Osteoblast (primary cell): ENCODE measurements at places on chromosomes 5 and 9.

DNA sequence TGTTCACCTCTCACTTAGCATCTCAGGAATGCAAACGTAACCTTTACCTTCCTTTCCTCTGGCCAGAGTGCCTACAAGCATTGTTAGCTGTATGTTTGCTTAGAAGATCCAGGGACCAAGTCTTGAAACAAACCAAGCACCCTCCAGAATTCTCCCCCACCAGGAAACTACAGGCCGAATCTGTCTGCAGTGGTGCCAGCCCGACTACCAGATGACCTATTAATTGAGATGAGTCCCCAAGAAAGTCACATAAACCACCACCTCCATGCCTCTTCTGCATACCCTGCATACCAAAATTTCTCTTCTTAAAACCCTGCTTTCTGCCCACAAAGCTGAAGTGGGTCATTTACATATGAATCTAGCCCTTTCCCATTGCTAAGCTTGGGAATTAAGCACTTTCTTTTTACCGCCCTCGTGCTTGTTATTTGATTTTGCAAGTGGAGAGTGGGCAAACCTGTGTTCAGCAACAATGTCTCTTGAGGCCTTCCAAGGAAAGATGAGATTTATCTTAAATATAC lies 1239.1 kb downstream of the CDH12 start:
- no peak for DNase-seq

DNA sequence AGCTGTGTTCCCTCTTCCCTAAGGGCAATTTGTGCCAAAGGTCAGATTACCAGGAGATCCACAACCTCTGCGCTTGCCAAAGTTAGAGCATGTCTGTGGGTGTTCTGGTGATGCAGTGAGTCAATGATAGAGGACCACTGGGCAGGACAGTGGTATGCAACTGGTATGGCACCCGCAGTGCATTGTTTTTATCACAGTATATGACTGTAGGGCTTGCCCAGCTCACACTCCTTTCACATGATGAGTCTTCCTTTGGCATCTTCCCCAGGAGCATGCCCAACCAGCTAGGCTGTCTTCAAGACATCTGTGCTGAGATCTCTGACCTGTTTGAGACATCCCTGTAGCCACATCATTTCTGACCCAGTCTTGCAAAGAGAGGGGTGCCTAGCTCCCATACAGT lies 1650.0 kb upstream of the CDH6 start:
- DNase-seq = no peak

DNA sequence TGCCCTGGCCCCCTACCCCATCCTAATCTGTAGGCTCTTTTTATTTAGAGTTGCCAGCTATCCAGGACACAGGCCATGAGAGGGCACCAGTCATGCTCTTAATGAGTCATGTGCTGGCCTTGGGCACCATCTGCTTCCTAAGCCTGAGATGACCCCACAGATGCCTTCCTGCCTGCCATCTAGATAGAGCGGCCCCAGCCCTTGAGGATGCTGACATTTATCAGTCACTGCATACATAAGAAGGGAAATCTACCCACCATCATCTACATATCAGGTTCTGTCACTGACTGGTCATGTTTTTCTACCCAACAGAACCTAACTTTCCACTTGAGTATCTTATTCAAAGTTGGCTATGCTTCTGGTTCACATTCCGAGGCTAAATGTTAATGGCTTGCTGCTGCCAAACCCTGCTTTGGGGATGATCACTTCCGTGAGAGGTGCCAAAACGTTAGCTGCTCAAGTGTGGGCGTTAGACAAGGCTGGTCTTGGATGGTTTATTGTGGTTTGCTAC lies 49.9 kb upstream of the TTC23L start:
- peak; percentile 90 for DNase-seq

DNA sequence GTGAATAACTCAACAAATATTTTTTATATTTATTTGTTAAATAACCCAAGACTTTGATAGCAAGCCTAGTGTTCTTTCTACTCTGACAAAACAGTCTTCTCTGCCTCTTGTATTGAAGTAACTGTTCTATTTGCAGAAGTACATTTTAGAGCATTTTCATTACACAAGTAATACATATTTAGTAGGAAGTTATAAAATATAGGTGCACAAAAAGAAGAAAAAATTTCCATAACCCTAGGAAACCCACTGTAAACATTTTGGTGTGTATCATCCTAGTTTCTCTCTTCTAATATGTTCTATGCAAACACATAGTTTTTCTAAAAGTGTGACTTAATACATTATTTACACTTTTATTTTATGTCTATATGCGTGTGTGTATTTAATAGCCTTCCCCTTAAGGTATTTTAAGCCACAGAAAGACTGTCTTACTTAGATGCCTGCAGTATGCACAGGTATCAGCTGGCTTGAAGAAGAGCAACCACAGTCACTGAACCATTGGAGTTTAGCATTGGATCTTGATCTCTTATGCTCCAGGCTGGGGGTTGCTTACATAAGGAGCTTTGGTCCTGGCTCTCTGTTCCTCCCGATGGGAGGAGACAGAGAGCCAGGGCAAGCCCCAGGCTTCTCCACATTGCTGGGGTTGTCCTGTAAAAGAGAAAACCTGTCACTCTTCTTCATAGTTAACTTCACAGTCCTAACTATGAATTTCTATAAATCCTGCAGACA lies 3.8 kb downstream of the SELENOP start:
- DNase-seq = no peak

DNA sequence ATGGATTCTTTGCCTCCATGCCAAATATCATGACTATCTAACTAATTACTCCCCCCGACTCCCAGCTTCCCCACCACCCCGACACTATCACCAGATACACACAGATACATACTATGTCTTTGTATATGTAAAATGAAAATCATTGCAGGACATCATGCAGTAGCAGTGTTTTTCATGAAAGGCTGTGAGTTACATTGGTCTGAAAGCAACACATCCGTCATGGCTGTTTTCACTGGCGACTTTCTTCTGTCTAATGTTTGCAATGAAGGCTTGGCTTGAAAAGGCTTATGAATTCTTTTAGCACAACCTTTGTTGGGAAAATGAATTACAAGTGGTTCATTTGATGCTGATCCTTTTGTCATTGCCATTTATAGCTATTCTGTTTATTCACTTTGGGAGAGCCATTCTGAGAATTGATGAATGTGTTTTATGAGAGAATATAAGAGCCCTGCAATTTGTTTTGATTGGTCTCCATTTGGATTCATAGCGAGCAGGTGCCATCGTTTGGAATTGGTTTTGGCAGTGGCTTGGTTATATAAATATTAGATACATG lies 103.4 kb downstream of the PIP5K1B start:
- DNase-seq = no peak

DNA sequence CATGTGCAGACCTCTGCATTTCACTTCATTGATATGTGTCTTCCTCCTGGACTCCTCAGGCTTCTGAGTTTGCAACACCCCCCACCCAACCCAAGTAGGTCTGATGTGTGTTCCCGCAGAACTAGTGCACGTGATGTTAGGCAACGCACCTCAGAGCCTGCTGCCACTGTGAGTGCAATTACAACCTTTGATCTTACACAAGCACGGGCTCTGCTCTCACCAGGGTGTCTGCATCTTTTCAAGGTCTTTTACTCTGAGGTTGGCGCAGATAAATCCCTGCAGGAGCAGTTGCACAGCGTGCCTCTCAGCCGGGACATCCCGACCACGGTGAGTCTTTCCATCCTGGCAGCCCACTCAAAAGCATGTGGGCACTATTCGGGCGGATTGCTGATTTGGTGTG lies 80.1 kb downstream of the EGFLAM start:
- DNase-seq = no peak

DNA sequence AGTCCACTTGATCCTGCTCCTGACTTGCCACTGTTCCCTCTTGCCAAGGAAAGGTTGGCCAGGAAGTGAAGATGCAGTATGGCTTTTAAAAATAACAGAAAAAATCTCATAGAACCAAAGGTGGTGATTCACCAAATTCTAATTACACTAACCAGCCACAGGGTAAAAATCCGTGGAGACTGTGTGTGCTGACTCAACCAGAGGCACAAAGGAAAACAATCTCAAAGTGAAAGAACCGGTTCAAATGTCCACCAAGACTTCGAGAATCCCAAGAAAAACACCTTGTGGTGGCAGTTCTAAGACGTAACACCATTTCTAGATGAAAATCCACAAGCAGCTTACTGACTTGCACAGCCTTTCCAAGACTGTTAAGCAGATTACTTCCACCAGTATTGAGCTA lies 279.1 kb downstream of the TLE1 start:
- peak; percentile 37 for DNase-seq

- DNase-seq = no peak
Observed at GRCh38 chr9:116323012-116323411, 169.4 kb downstream of the PAPPA start.

DNA sequence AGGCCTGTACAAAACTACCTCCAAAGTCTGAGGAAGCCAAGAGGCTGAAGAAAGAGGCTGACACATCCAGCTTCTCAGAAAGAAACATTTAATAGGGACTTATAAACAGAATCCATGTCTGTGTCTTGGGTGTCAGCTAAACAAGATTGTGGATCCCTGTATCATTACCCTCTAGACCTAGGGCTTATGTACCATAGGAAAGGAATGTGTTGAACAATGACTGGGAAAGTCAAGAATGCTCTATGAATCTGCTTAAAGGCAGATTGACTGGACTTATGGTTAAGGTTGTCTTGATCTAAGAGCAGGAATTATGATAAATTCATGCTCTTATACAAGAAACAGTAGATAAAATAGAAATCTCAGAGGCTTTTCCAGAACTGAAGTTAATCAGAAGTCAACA lies 335.7 kb upstream of the RPS23 start:
- peak; percentile 68 for DNase-seq

DNA sequence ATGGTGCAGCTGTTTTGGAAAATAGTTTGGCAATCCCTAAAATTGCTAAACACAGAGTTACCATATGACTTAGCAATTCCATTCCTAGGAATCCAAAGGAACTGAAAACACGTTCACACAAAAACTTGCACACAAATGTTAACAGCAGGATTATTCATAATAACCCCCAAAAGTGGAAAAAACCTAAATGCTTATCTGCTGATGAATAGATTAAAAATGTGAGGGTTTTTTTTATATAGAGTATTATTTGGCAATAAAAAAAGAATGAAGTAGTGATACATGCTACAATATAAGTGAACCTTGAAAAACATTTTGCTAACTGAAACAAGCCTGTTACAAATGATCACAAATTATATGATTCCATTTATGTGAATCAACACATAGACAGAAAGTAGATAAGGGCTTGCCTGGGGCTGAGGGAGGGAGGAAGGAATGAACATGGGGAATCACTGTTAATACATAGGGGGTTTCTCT lies 45.1 kb upstream of the TRIO start:
- peak; percentile 38 for DNase-seq

GRCh38 chr5:125199373-125199772 lies 452.9 kb upstream of the ZNF608 start:
- no peak for DNase-seq

- DNase-seq = no peak
Observed at GRCh38 chr9:76412638-76413037, 18.4 kb upstream of the RFK start.

- DNase-seq = peak; percentile 73
Observed at GRCh38 chr5:81393783-81394718, at the start of gene ACOT12. Gene ACOT12 (minus strand): TSS chr5:81394134. CDS start chr5:81394114, 20 bp downstream.

GRCh38 chr5:77255617-77256016 lies 45.1 kb downstream of the PDE8B start:
- DNase-seq = no peak

DNA sequence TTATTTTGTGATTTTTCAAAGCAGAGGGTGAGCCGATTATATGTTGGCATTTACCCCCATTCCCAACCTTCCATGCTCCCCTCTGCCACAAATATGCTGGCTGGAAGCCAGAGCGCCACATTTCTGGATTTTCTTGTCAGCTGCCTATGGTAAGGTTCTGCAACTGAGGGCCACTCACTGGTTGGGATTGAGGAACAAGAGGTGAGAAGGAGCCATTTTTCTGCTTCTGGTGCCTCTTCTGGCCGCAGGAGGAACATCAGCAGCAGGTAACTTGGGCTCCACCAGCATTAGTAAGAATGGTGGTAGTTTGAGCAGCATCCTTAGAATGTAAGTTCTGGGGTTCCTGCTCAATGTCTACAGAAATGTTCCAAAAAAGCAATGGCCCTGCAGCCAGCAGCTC lies 159.5 kb upstream of the MAST4 start:
- DNase-seq = peak; percentile 5

DNA sequence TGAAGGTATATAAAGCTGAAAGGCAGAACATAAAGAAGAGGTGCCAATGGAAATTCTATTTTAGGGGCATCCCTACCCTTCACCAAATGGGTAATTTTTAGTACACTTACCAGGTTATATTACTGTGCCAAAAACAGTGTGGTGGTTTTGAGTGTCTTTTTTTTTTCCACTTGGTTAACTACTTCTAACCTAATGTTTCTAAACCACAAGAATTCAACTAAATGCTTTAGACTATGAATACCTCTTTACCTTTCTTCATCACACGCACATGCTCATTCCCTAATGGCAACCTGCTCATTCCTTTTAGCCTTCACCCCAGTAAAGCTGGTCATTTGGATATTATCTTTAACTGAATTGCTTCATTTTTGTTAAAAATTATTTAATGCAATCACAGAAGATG lies 215.6 kb downstream of the PIK3R1 start:
- no peak for DNase-seq

GRCh38 chr5:113660206-113660605 lies 146.7 kb downstream of the YTHDC2 start:
- no peak for DNase-seq

DNA sequence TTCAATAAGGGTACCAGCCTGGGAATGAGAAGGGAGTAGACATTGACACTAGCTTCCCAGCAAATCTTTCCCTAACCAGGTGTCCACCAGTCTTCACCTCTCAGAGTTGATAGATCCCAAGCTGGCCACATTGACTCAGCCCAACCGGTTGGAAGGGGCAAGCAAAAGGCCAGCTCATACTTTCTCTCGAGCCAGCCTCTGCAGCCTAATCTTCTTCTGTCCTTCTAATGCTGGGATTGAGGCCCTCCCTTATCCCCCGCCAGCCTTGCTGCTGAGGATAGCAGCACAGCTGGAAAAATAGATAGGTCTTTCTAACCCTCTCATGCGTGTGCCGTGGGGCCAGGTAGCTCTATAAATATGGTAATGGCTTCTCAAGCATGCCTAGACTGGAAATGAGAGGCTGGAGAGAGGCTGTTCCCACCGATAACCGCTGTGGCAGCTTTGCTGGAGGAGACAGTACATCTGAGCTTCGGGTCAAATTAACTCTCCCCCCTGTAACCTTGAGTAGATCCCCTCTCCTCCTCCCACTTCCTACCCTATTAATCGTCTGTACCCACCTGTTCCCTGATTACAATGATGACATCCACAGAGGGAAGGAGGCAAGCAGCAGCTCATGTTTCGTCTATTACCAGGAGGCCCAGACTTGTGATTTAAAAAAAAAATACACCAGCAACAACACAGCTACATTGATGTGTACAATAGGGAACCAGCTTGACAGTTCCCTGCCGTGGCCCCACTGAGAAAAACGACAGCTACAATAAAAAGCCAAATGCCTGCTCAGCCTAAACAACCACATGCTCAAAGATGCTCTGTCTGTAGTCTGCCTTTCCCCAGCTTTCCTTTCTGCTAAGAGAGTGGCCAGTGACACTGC lies 219.9 kb upstream of the BRINP1 start:
- no peak for DNase-seq

GRCh38 chr5:143142596-143143435 lies 260.7 kb downstream of the NR3C1 start:
- DNase-seq = no peak
